RPMI8226 (cell line): ENCODE measurements at places on chromosomes 5 and 9.

DNA sequence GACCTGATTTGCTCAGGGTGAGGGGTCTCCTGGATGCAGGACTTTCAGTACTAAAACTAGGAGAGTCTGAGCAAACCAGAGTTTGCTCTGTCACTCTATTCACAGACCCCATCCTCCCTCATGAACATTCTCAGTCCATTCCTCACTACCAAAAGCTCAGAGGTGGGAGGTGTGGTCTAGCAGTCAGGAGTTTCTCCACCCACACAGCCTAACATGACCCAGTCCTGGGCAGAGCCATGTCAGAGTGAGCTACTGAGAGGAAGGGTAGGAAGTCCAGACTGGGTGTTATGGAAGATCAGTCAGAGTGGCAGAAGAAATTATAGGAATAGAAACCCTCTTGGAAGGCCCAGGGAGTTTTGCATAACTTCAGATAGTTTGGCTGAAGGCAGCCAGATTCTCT lies 113.3 kb upstream of the GRAMD2B start:
- no peak for DNase-seq

DNA sequence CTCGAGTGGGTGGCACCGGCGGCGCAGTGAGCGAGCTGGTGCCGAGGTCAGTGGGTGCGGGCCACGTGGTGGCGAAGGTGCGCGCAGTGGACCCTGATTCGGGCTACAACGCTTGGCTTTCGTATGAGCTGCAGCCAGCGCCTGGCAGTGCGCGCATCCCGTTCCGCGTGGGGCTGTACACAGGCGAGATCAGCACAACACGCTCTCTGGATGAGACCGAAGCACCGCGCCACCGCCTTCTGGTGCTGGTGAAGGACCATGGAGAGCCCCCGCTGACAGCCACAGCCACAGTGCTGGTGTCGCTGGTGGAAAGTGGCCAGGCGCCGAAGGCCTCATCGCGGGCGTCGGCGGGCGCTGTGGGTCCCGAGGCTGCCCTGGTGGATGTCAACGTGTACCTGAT lies 2.1 kb downstream of the PCDHA5 start:
- DNase-seq = no peak

DNA sequence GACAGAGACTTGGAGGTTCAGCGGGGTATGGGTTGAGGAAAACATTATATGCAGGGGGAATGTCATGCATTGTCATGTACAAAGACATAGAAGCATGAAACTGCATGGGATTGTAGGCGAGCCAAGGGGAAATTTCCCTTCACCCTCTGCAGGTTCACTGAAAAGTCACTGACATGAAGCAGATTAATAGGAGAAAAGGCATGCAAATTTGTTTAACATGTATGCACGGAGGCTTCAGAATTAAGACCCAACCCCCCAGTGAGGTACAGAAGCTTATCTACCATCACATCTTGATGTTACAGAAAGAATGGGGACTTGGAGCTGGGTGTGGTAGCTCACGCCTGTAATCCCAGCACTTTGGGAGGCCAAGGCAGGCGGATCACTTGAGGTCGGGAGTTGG lies 18.5 kb downstream of the NIM1K start:
- DNase-seq = no peak

GRCh38 chr5:122766130-122766529 lies 8.8 kb upstream of the SNX2 start:
- no peak for DNase-seq

DNA sequence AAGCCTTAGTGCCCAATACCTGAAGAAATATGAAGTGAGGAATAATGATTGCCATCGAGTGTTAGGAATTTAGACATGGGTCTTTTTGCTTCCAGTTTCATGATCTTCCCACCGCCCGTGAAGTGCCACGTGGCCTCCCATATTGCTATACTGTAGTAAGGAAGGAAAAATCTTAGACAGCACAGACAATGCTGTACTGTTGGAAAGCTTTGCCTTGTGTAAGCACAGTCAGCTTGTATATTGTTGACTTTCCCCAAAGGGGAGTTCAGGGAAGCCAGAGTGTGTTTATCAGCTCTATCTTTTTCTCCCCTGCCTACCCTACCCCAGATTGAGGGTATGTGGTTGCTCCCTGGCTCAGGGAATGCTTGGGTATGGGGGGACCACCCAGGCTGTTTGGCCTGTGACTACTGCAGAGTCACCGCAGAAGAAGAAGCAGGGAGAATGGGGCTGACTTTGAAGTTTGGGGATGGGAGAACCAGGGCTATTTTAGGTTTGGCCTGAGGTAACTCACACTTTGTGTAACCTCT lies 161.8 kb upstream of the MEF2C start:
- no peak for DNase-seq

DNA sequence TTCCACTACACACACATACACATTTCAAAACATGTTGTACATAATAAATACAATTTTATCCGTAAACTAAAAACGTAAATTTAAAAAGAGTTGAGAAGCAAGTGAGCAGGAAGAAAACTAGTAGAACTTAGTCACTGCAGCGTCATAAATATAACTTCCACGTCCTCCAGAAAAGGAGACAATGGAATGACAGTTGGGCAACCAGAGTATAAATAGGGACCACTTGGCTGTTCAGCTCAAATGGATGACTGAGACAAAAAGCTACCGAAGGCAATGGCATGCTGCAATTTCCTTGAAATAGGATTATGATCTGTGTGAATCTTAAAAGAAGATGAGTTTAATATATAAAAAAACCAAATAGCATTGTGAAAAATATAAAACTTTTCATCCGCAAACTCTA lies 438.5 kb upstream of the RGMB start:
- DNase-seq = no peak

- no peak for DNase-seq
Observed at GRCh38 chr5:10719965-10720364, 41.1 kb downstream of the DAP start.

DNA sequence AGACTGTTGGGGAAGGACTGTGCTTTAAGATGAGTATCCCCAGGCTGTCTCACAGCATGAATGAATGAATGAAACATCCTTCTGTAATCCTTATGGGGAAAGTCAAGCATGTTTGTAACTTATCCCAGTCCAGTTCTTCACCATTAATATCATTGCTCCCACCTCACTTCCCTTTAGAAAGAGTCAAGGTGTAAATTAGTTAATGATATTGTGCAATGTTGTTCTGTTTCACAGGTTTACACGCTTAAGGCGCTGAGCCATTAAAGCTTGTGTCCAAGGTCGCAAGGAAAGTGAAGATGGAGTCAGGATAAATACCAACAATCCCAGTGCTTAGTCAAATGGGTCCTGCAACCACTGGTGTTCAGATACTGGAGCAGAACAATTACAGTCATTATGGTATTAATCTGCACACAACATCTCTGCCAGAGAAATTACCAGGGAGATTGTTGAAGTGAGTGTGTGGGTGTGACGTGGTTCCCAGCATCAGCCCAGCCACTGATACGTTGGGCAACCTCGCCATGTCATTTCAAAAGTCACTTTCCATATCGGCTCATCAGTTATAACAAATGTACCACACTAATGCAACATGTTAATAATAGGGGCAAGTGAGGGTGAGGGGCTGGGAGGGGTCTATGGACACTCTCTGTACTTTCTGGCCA lies 1.5 kb upstream of the MYO10 start:
- no peak for DNase-seq

GRCh38 chr9:124290743-124291554 lies 33.2 kb downstream of the NEK6 start:
- DNase-seq = no peak

GRCh38 chr5:52906845-52907244 lies 82.3 kb upstream of the ITGA2 start:
- no peak for DNase-seq
